ENCODE measurements at places on chromosomes 1 and 21.

GRCh38 chr1:43592974-43593683 is 56.8 kb upstream of the KDM4A start:
- no peak for DNase-seq

DNA sequence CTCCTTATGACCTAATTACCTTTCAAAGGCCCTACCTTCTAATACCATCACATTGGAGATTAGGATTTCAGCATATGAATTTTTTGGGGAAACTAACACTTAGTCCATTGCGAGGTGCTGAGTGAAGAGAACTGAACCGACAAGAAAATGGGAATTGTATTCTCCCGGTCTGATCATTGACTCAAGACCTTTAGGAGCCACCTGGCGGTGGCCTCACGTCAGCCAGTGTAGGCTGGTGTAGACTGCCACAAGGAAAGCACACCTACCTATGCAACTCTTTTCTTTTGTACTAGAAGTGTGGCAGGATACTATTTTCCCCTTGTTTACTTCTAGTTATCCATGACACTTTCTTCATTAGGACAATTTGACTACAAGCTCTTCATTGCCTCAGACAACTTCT is 333.5 kb upstream of the B3GALT2 start:
- DNase-seq: no peak

DNA sequence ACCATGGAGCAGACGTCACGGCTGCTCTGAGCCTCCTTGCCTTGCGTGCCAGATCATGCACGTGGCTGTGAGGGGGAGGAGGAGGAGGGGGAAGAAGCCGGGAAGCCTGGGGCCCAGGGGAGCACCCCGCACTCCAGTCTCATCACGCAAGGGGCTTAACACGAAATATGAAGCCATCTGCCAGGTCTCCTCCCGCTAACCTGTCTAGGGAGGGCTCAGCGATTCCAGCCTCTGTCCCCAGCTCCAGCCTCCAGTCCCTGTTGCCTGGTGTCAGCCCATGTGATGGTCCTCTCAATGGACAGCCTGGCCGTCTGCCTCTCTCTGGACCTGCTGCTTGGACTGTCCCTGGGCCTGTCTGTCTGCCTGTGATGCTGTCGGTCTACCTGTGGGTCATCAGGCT is 22.5 kb upstream of the C1QA start:
- no peak for DNase-seq

DNA sequence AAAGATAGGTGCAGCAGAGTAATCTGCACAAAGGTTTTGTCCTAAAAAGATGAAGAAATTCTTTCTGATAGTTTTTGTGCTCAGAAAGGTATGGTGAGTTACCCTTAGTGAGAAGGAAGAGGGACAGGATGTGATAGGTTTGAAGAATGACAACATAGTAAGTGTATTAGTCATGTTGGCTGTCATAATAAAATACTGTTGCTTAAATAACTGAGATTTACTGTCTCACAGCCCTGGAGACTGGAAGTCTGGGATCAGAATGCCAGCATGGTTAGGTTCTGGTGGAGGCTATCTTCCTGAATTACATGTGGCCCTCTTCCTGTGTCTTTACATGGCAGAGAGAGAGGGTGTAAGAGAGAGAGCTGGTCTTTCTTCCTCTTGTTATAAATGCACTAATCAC is 965.2 kb downstream of the TTLL7 start:
- no peak for DNase-seq

DNA sequence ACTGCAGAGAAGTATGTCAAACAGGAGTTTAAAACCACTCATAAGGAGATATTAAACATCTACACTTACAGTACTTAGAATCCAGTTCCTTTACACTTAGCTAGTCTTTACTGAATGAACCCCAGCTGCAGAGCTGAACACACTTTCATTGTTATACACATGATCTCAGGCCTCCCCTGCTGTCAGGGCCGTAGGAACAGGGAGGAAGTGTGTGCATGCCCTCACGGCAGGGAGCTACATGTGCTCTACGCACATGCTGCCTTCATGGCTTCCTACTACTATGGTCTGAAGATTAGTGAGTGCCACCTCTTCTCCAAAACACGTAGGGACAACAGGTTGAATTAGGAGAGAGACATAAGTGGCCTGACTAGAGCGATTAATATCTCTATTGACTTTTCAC is 191.5 kb downstream of the SIPA1L2 start:
- no peak for DNase-seq

DNA sequence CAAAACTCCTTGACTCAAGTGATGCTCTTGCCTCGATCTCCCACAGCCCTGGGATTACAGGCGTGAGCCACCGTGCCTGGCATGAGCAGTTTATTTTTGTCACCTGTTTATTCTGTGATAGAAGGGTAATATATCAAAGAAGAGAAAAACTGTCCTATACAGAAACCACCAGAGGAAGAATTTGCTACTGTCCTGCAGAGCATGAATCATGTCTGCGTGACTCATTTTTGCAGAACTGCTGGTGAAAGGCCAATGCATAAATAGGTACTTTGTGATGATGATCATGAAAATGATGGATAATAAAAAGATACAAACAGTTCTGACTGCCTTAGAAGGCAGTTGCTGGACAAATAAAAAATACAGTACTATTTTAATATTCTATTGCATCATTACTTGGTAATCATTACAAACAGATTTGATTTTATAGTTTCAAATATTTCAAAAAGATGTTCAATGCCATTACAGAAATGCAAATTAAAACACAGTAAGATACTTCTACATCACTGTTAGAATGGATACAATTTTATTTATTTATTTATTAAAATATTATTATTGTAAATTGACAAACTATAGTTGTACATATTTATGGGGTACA is 26.5 kb downstream of the RIPPLY3 start:
- DNase-seq: no peak

- DNase-seq: no peak
Observed at GRCh38 chr1:213744780-213745179, 243.0 kb upstream of the PROX1 start.

Data from activated CD4-positive, alpha-beta T cell treated with anti-CD3 and anti-CD28 coated beads, Interleukin-2, amount 50 U/mL, for 4 hours (primary cell).